Activated CD8-positive, alpha-beta memory T cell treated with anti-CD3 and anti-CD28 coated beads for 1 hour (primary cell): ENCODE measurements at places on chromosomes 5 and 9.

GRCh38 chr9:128913048-128913900, 7.5 kb upstream of the PHYHD1 start:
- no peak for DNase-seq

DNA sequence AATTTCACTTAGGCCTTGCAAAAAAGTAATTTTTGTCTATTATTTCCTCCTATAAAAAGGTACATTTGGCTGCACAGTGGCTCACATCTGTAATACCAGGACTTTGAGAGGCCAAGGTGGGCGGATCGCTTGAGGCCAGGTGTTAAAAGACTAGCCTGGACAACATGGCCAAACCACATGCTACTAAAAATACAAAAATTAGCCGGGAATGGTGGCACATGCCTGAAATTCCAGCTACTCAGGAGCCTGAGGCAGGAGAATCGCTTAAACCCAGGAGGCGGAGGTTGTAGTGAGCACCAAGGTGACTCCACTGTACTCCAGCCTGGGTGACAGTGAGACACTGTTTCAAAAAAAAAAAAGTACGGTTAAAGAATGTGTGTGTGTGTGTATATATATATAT, 15.7 kb downstream of the NUP155 start:
- DNase-seq: no peak

DNA sequence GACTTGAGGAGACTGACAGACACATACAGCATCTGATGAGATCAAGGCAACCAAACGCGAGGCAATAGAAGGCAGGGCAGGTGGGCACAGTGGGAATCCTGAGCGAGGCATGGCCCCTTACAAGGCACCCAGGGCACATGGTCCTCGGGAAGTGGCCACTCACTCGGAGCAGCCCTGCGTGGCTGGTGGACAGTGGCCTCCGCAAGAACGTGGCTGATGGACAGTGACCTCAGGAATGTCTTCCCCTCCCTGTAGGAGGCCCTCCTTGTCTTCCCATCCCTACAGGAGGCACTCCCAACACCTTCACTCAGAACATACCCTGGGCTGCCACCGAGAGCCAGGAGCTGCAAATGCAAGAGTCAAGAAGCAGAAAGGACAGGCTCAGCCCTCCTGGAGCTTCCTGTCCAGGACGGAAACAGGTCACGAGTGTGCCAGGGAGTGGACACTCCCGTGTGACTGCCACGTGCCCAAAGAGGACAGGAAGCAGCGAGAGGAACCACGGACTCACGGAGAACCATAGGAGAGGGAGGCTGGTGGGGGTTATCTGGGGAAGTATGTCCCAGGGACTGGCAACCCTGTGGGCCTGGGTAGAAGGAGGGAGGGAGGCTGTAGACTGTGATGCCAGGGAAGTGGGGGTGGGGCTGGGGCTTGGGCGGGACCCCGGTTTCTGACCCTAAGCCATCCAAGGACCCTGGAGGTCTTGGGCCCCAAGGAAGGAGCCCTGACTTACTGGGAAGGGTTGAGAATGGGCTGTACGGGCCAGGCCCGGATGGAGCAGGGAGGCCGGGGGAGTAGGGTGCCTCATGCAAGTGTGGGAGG, 321.9 kb upstream of the IRX4 start:
- no peak for DNase-seq

- no peak for DNase-seq
Measured at GRCh38 chr5:72848474-72849428, 32.3 kb downstream of the TNPO1 start.

- no peak for DNase-seq
Measured at GRCh38 chr9:99919930-99920329, 13.5 kb downstream of the STX17 start.

GRCh38 chr9:34501372-34501771, 21.4 kb downstream of the ENHO start:
- no peak for DNase-seq

DNA sequence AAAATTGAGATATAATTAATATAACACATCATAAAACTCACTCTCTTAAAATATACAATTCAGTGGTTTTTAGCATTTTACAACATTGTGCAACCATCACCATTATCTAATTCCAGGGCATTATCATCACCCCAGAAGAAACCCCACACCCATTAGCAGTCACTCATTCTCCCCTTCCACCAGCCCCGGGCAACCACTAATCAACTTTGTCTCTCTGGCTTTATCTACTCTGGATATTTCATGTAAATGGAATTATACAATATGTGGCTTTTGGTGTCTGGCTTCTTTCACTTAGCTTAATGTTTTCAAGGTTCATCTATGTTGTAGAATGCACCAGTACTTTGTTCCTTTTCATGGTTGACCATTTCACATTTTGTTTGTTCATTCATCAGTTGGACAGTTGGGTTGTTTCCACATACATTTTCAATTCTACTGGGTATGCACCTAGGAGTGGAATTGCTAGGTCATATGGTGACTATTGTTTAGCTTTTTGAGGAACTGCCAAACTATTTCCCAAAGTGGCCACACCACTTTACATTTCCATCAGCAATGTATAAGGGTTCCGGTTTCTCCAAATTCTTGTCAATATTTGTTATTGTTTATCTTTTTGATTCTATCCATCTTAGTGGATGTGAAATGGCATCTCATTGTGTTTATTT, 62.4 kb downstream of the MARCHF3 start:
- no peak for DNase-seq

DNA sequence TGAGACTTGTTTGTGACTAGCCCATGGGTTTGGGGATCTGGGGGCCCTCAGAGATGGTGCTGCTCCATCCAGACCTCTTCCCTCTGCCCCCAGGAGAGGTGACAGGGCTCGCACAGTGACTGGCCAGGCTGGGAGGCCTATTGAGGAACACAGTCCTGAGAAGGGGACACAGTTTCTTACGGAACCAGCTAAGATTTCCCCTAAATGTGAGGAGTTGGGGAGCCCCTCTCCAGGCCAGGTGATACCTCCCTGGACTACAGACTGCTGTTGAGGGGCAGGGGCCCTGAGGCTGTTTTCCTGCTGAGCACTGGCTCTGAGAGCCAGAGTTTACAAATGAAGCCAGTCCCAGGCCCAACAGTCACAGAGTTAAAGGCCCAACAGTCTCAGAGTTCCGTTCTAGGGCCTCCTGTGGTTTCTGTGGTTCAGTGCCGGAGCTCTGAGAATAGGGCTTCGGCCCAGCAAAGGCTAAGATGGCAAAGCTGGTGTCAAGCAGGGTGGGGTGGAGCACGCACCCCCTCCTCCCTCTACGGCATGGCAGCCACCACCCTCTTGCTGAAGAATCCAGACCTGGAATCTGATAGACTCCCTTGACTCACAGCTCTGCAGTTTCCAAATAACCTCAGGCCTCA, 1.1 kb upstream of the SEMA4D start:
- DNase-seq: no peak

GRCh38 chr5:7822449-7822848, 28.5 kb downstream of the CFAP90 start:
- no peak for DNase-seq

- DNase-seq: no peak
Measured at GRCh38 chr5:34978681-34979080, 49.3 kb downstream of the DNAJC21 start.

- no peak for DNase-seq
Measured at GRCh38 chr9:6229619-6230018, 14.0 kb downstream of the IL33 start.

GRCh38 chr9:114304416-114305188, 18.3 kb upstream of the ORM1 start:
- DNase-seq: no peak

- DNase-seq: no peak
Measured at GRCh38 chr9:128360826-128361225, 10.3 kb upstream of the URM1 start.
